Activated CD8-positive, alpha-beta memory T cell treated with anti-CD3 and anti-CD28 coated beads, Interleukin-2, amount 10 ng/mL, durations not matched to agents 7 days and 5 days (primary cell): ENCODE measurements at places on chromosomes 2 and 18.

DNA sequence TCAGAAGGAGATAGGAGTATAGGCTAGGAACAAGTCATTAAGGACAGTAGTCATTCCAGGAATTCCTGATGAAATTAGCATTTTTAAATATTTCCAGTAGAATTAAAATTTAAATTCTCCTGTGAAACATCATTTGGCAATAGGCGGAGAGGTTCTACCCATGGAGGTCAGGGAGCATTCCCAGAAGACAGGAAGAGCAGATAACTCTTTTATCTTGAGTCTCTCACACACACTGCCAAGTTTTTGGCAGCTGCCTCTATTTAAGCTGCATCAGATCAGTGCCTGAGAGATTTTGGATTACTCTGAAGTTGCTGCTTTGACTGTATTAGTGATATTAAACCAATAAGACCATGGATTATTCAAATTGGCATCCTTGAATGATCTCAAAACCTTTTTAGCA is 714.7 kb downstream of the EPHA4 start:
- no peak for DNase-seq

DNA sequence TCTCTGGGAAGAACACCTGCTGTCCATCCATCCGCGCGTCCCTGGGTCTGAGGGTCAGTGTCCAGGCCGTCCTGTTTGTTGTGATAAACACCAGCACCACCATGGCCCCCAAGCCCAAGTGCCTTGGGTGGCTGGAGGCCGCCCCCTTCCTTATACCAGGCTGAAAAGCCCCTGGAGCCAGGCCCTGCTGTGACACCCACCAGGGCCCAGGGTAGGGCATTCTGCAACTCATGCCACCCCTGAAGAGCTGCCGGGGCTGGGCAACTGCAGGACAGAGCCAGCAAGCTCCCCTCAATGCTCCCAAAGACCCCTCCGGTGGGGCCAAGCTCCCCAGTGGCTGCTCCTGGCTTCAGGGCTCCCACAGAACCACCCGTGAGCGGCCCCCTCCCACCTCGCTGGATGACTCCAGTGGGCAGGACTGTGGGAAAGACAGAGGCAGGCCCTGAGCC is 31.9 kb upstream of the SNED1 start:
- DNase-seq: no peak

GRCh38 chr18:24230766-24231165 is 91.9 kb downstream of the CABYR start:
- no peak for DNase-seq

DNA sequence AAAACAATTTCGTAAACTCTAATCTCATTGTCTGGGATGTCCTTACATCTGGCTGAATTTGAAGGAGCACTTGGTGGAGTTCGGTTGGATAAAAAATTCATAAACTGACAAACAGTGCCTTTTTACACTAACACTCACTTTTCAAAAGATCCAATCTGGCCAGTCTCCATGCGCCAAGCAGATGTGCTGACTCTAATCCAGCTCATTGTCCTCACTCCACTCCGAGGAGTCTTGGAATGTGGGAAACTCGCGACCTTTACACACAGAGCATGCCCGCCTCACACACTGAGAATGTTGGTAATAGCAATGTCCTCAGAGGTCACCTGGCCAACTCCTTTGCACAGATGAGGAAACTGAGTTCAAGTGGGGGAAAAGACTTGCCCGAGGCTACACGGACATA is 66.8 kb downstream of the XDH start:
- DNase-seq: no peak

GRCh38 chr2:75594596-75594995 is 33.9 kb upstream of the EVA1A start:
- no peak for DNase-seq

- no peak for DNase-seq
These were observed 71.7 kb downstream of the TPGS2 start for GRCh38 chr18:36757081-36757480.

GRCh38 chr2:12507295-12507694 is 209.4 kb upstream of the TRIB2 start:
- peak; percentile 78 for DNase-seq
